Skin of body (tissue), 3 donors: ENCODE measurements at places on chromosomes 7 and 10. TPM values are rescaled to one million over a fixed set of nuclear protein-coding genes. Genes with fewer than 3 reads are reported as not detected.
A peak's percentile ranks its signal among the peaks of the same experiment; 100 is the strongest.

VPS41 gene
- 44.6 TPM for total RNA-seq

LBX1 gene
- total RNA-seq = 0.20 TPM

TUBB8 gene
- total RNA-seq = not detected

MALRD1 gene
- 12.8 TPM for total RNA-seq

GNGT1 gene
- not detected for total RNA-seq

HOXA1 gene
- total RNA-seq = 0.59 TPM

DNA sequence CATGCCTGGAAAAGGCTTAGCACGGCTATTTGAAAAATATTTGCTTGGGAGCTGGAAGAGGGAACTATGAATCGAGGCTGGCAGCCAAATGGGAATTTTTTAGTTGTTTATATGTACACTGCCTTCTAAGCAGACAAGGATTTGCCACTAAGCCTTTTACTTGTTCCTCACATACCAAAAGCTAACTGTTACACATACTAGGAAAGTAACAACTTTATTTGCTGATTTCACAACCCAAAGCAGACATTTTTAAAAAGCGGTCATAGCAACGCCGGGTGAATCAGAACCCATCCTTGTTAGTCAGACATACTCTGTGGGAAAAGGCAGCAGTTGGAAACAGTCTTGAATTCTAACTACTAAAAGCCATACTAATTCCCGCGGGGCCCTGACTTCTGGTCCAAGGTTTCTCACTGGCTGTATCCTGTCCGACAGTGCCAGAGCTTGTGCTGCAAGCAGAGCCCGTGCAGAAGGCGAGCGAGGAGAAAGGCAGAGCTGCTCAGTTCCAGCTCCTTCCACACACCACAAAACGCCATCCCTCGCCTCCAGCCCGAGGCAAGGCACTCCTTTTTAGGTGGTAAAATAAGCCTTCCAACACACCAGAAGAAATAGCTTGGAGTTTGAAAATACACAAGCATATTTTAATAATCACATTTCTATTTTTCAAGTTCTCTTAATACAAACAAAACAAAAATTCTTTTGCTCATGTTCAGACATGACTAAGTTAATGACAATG, 89.2 kb downstream of the RNF216 start:
- DNase-seq = peak; percentile 93

GRCh38 chr10:26887611-26888215, 27.0 kb upstream of the ABI1 start:
- no peak for DNase-seq

DNA sequence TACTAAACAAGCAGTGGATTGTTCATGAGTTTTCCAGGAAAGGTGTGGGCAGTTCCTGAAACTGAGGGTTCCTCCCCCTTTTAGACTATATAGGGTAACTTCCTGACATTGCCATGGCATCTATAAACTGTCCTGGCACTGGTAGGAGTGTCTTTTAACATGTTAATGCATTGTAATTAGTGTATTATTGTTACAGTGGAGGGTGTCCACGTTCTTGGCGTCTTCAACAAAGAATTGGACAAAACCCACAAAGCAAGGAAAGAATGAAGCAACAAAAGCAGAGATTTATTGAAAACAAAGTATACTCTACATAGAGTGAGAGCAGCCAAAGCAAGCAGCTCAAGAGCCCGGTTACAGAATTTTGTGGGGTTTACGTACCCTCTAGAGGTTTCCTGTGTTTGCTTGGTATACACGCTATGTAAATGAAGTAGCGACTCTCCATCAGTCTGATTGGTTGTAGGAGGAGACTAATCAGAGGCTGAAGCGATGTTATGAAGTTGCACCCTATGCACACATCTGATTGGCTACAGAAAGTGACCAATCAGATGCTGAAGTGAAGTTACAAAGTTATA, 175.2 kb downstream of the NSUN6 start:
- no peak for DNase-seq

GRCh38 chr10:95821720-95822119, 65.8 kb downstream of the ENTPD1 start:
- DNase-seq = no peak
